NCI-H345 (cell line): ENCODE measurements at places on chromosomes 7 and 10.
A peak's percentile ranks its signal among the peaks of the same experiment; 100 is the strongest.

- no peak for DNase-seq
Observed at GRCh38 chr10:21100190-21100589, 203.1 kb upstream of the NEBL start.

- DNase-seq: no peak
Observed at GRCh38 chr10:120749856-120750566, 101.2 kb upstream of the WDR11 start.

GRCh38 chr7:15669443-15670090, 16.9 kb downstream of the MEOX2 start:
- no peak for DNase-seq

- no peak for DNase-seq
Observed at GRCh38 chr10:130337305-130337640, 201.1 kb downstream of the GLRX3 start.

GRCh38 chr10:130935128-130935439, 376.4 kb downstream of the TCERG1L start:
- peak; percentile 71 for DNase-seq

DNA sequence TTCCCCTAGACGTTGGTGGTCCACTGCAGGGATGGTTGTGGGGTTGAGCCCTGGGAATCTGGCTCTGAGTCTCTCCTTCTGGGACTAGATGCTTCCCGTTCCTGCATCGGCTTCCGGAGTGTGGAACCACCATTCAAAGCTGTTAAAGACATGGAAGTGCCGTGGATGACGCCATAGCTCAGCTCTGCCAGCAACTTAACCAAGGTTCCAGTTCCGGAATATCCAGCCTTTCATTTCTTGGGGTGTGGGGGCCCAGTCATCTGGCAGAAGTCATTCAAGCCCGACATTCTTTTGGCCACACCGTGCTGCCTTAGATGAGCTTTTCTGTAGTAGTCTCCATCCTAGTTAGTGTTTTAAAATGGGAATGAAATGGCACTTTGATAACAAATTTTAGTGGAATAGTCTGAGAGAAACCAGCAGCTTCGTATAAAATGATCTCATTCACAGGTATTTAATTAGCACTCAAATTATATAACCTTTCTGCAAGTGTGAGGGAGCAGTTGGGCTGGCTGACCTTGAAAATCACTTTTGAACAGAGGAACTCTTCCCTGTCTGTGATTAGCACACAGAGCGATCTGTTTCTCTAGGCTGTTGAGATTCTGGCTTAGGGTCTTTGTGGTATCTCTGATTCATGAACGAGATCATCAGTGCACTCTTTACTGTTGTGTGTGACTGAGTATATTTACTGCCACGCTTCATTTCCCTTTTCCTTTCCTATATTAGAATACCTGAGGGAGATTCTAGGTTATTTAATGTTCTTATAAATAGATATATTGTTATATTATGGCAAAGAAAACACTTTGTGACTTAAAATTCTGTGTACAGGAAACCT, 19.9 kb downstream of the LMTK2 start:
- no peak for DNase-seq

DNA sequence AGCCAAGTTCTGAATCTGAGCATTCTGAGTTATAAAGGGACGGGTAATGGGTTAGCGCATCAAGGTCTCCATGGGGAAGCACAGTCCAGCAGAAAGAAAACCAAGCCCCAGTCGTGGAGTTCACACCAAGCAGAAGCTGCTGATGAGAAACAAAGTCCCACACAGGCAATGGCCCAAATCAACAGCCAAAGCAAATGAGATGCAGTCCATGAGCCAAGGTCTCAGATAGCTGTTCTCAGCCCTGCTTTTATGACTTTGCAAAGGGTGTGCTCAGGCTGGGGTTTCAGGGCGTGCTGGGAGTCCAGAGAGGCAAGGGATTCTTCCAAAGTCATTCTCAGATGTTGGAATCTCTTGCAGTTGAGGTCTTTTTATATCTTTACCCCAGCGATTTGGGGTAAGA, 32.0 kb downstream of the THNSL1 start:
- no peak for DNase-seq

GRCh38 chr10:110574420-110574819, 6.9 kb downstream of the SMC3 start:
- no peak for DNase-seq
